ENCODE measurements at places on chromosomes 7 and 10. TPM values are rescaled to one million over a fixed set of nuclear protein-coding genes. Genes with fewer than 3 reads are reported as not detected.

Gene BUD23
- total RNA-seq = 44.6 TPM

Gene CLRN3
- not detected for total RNA-seq

Gene PRF1
- total RNA-seq = 4.6 TPM

Gene PON3
- total RNA-seq = 0.90 TPM

Gene C10orf62
- 0.19 TPM for total RNA-seq

Data from posterior vena cava (tissue), 2 donors.